ENCODE measurements at places on chromosomes 2 and 18.

GRCh38 chr18:76875390-76876325, 53.3 kb downstream of the ZNF236 start:
- peak; percentile 28 for DNase-seq

GRCh38 chr18:44533071-44533470, 147.6 kb upstream of the SETBP1 start:
- DNase-seq = no peak

DNA sequence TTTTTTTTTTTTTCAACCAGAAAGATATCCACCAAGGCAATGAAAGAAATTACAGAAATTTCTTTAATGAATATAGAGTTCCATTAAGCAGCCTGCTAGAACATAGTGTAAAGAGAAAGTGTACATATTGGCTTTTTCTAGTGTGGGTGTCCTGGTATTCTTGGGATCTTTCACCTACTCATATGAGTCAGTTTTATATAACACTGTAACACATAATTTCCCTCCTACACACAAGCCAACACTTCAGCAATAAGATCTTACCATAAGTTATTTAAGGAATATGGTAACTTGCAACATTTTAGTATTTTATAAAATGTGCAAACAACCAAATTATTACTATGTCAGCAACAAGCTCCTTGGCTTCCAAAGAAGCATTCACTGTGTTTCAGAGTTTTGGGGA, 59.9 kb downstream of the ZRANB3 start:
- no peak for DNase-seq

DNA sequence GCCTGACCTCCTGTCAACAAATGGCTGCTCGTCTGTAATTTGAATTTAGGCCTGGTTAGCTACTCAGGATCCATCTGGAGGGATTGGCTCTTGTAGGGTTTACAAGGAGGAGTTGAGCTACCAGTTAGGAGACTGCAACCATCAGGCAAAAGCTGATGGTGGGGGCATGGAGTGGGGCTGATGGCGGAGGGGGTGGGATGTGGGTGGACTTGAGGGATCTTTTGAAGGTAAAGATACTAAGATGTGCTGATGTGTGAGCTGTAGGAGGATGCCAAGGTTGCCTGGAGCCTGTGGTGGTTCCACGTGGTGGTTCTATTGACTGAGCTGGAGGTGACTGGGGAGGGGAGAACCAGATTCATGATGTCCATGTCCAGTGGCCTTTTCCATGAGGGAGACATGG, 240.7 kb downstream of the LPIN1 start:
- no peak for DNase-seq

DNA sequence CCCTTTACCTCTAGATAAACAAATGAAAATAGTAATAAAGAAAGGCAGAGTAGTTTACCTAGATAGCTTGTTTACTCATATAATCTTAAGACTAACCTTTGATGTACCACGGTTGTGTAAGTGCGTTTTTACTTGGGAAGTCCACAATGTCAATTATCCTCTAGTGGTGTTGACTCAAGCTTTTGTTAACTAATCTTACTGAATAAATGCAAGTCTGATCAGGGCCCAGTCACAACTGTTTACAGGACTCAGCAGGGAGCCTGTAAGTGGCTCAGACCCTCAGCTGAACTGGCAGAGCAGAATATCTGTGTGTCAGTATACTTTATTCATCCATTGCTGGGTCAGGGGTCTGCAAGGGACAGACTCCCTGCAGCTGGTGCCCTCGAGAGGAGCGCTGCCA, 98.1 kb upstream of the ACAA2 start:
- DNase-seq = peak; percentile 89

DNA sequence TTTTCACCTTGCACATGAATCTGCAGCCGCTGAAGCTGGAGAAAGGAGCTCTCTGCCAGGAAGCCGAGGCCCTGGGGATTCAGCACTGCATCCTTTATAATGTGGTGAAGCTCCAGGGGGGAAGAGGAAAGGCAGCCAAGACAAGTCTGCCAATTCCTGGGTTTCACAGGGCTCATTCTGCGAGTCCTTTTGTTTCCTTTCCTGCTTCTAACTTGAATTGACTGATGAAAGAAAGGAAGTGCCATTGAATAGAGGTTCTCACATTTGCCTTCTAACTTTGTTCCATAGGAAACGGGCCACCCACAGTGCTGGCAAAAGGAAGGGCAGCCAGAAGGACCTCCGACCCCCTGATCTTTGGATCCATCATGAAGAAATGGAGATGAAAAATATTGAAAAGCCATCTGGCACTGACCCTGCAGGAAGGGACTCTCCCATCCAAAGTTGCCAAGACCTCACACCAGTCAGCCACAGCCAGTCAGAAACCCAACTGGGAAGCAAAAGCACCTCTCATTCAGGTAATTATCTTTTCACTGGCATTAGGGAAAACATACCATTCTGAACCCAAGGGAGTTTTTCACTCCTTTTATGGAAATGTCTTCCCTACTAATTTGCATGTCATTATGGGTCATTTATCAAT, 765.4 kb downstream of the MBD2 start:
- DNase-seq = peak; percentile 91

DNA sequence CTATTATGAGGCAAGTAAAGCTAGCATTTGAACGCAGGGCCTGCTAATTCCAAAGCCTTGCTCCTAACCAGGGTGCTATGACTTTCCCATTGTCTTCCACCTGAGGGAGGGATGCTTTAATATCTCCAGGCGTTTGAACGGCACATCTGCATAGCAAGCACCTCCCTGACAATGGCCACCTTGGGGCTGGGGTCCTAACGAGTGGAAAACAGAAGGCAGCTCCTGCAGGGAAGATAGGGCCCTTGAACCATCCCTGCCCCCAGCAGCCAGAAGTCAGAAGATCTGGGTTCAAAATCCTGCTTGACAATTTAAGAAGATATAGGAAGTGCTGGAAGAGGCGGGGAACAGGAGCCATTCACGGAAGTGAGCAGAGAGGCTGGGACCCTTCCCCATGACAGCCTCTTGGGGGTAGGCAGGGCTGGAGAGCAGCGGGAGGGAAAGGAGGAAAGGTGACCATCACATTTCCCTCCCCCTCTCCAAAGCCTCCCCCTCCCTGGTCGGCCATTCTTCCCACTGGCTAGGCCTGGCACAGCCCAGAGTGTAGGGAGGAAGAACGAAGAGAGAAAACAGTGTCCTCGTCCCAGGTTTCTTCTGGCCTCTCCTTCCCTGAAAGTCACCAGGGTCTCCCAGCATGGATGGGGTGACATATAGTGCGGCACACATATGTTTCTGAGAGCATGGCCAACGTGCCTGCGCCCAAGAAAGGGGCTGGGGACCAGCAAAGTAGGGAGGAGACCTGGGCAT, 73.5 kb downstream of the EMX1 start:
- DNase-seq = no peak

- DNase-seq = no peak
These were observed 40.6 kb downstream of the SDC1 start for GRCh38 chr2:20184067-20184938.
